ENCODE measurements at places on chromosomes 2 and 18.

GRCh38 chr18:26696308-26696707 is 148.0 kb upstream of the KCTD1 start:
- no peak for DNase-seq

DNA sequence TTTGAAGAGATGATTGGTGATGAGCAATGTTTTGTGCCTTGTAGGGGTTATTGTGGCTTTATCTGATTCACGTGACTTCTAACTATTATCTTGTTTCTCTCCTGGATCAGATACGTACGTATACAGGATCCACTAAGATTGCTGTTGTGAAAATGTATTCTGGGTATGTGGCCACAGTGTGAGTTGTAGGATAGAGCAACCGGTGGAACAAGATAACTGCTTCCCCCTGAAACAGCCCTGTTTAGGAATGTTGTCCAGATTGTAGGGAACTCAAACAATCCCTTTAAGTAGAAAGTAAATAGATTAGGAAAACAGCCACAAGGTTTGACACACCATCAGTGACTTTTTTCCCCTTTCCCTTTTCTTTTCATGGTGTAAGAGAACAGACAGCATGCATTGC is 22.3 kb upstream of the MBOAT2 start:
- DNase-seq, result no peak

DNA sequence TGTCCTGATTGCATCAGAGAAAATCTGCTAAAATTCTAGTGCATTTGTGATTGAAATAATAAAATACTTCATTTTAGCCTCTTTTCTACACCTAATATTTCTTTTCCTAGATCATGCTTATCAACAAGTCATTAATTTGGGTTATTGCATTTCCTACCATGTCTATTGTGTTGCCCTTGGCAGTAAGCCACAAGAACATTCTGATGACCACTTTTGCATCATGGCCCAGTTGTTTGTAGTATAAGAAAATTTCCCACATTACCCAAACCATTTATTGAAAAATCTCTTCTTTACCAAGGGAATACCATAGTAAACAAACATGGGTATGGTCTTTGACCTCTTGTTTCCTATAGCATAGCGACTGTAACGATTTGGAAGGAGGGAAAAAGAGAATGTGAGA is 76.3 kb downstream of the R3HDM1 start:
- no peak for DNase-seq

DNA sequence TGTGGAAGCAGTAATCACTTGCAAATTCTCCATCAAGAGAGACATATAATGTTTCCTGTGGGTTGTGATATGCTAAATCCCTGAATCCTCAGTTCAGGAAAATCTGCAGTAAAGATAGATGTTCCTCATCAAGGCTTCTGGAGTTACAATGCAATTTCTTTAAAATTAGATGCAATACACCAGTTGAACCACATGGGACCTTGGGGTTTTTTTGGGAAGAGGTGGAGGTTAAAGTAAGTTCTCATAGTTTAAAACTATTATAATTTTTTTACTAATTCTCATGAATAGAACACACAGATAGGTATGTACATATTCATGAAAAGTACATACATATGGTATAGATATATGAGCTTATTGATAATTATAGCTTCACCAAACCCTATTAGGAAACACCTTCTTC is 496.2 kb downstream of the SATB2 start:
- no peak for DNase-seq

DNA sequence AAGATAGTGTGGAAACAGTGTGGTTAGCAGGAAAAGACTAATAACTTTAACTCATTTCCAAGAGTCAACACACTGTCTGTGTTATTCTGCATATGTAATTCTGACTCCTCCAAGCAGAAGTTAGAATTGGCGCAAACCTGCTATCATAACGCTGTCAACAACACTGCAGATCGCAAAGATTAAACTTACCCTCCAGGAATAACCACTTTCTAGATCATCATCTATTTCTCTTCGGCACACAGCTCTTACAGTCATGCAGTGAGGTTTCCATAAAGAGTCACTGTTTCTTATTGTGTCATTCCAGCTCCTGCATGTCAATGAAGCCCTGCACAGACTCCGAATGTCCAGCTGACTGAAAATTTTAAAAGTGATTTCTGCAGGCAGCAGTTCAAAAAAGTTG is 2.4 kb downstream of the FBXO48 start:
- no peak for DNase-seq

- peak; percentile 16 for DNase-seq
Measured at GRCh38 chr2:239563561-239563960, 162.7 kb upstream of the HDAC4 start.

GRCh38 chr2:71564361-71564760 is 111.0 kb downstream of the DYSF start:
- DNase-seq, result peak; percentile 50

- DNase-seq, result no peak
Measured at GRCh38 chr2:197866455-197866854, 62.1 kb downstream of the PLCL1 start.

- no peak for DNase-seq
Measured at GRCh38 chr18:27674411-27674810, 489.3 kb upstream of the CHST9 start.

- no peak for DNase-seq
Measured at GRCh38 chr18:23738151-23738550, 48.9 kb downstream of the LAMA3 start.

GRCh38 chr2:198571393-198571792 is 767.0 kb downstream of the PLCL1 start:
- DNase-seq, result no peak

DNA sequence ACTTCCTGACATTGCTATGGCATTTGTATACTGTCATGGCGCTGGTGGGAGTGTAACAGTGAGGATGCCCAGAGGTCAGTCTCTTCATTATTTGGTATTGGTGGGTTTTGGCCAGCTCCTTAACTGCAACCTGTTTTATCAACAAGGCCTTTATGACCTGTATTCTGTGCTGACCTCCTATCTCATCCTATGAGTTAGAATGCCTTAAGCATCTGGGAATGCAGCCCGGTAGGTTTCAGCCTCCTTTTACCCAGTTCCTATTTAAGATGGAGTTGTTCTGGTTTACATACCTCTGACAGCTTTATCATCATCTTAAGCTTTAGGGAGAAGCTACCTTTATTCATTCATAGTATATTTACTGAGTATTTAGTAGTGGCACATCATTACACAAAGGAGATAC is 103.8 kb downstream of the RAPGEF4 start:
- no peak for DNase-seq

DNA sequence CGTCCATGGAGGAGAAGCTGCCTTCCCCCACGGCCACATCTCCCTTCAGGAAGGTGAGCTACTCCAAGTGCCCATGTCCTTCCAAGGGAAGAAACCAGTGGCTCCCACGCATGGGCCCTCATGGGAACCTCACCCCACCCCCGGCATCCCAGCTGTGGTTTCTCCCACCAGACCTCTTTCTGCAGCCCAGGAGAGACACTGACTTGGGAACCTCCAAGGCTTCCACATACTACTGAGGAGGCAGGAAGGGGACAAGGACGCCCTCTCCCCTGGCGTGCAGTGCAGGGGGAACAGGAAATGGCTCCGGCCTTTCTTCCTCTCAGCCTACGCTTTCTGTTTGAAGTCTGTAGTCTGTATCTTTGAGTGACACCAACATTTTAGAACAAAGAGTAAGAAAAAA is 104.5 kb upstream of the EPC2 start:
- no peak for DNase-seq

- DNase-seq, result no peak
Measured at GRCh38 chr2:189676471-189676870, 2.0 kb downstream of the ANKAR start.

DNA sequence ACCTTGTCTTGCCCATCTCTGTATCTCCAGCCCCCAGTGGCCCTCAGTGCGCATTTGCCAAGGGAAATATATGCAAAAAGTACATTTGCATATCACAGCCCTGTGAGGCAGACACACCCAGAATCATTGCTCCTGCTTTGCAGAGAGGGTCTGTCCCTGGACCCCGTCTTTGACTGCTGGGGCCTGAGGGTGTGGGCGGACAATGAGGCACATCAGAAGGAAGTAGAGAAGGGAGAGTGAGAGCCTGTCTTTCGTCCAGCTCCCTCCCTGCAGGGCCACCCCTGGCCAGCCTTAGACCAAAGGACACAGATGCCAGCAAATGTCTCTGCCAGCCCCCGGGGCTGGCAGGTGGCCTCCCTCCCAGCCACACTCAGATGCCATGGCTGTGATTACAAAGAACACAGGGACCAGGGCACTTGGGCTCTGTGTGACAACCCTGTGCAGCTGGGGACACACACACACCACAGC is 516.2 kb upstream of the MYT1L start:
- DNase-seq, result no peak

GRCh38 chr2:210557721-210558120 is 1.3 kb downstream of the CPS1 start:
- DNase-seq, result no peak

DNA sequence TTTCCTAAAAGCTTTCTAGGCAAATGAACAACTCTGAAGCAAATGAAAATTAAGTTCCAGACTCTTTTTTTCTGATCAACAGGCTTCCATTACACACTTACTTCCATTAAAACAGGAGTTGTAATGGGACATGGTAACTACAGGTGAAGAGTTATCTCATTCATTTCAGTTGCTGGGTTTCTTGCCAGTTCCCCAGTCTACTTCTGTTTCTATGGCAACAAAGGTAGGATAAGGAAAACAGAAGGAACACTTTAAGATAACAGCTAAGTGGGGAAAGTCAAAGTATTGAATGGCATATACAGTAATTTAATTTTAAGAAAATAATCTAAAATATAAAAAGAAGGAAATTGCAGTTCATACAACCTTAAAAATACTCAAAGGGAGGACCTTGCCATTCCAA is 25.1 kb downstream of the BAZ2B start:
- DNase-seq, result no peak

DNA sequence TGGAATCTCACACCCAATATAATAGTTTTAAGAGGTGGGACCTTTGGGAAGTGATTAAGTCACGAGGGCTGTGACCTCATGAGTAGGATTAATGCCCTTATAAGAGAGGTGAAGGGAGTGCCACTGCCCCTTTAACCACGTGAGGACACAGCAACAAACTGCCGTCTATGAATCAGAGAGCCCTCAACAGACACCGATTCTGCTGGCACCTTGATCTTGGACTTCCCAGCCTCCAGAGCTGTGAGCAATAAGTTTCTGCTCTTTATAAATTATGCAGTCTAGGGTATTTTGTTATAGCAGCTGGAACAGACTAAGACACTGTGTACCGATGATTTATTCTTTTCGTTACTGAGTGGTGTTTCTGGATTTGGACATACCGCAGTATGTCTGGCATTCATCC is 56.2 kb downstream of the RRM2 start:
- no peak for DNase-seq

DNA sequence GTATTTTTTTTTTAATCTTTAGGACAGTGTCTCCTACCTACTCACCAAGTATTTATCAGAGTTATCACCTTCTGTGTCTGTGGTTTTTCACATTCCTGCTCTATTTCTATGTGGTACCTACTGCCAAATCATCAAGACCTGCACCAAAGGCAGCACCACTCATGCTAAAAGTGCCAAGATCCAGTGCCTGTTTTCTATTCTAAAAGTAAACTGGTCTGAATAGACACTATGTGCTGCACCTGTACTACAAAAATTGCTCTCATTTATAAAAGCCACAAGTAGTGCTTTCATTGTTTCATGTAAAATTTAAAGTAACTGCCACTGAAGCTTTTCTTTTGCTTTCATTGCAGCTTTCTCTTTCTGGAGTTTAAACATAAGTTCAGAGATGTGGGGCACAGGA is 103.9 kb upstream of the GULP1 start:
- no peak for DNase-seq

- no peak for DNase-seq
Measured at GRCh38 chr2:170218456-170218855, 40.5 kb downstream of the MYO3B start.

GRCh38 chr2:224925061-224925809 is 117.0 kb downstream of the DOCK10 start:
- no peak for DNase-seq

GRCh38 chr18:35192415-35192814 is 48.4 kb upstream of the ZNF397 start:
- DNase-seq, result no peak

DNA sequence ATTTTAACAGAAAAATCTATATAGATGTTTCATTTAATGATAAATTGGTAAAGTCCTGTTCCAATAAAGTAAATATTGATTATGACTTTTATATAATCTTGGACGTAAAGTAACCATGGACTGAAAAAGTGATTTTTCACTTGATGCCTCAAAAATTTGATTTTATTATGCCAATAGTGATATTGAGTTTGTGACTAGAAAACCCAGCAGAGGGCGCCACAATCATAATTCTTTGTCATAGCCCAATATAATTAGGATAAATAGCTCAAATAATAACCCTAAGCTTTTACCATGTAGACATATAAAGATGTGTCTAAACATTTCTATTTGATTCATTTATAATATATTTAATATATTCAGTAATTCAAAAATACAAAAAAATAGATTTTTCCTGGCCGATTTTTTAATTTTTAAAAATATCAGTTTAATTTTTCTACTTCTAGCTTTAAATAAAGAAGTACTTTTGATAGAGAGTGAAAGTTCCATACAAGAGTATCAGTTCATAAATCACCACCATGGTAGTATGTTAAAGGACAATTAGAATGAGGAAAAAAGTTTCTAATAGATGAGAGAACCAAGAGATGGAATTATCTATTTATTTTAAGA is 30.7 kb downstream of the CAMKMT start:
- no peak for DNase-seq

GRCh38 chr2:56191617-56192016 is 7.8 kb downstream of the CCDC85A start:
- no peak for DNase-seq

- DNase-seq, result no peak
Measured at GRCh38 chr2:72678024-72678423, 147.8 kb downstream of the EXOC6B start.

DNA sequence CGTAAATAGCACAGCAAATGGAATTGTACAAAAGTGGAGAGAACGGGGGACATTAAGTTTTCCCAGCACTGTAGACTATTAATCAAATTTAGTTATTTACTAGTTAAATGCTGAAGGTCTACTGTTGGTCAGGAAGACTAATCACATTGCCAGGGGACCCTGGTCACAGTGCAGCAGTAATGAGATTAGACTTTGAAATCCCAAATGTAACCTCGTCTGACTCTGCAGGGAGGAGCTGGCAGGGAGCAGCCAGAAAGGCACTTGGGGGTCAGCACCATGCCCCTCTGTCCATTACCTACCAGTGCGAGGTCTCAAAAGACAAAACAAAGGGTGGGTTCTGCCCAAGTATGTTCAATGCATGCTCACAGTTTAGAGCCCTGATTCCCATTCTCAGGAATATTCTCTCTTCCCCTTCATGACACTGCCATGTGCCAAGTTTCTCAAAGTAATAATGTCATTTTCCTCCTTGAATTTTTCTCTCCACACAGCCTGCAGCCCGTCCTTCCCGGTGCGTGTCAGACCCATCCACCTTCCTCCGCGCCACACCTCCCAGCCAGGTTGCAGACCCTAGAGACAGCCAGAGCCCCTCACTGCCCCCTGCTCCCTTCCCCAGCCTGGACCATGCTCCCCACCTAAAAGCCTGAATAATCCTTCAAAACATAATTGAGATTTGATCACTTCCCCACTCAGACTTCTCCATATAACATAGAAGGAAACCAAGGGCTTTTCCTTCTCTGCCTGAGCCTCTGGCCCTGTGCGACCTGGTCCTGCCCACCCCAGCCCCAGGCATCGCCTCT is 52.5 kb downstream of the TMEM18 start:
- DNase-seq, result no peak

Measured in natural killer cell treated with Interleukin-12 subunit alpha and Interleukin-12 subunit beta and Interleukin-15 and Interleukin-18, amount 100 ng/mL, for 72 hours (primary cell).